T-helper 22 cell (primary cell): ENCODE measurements at places on chromosomes 4 and X.

DNA sequence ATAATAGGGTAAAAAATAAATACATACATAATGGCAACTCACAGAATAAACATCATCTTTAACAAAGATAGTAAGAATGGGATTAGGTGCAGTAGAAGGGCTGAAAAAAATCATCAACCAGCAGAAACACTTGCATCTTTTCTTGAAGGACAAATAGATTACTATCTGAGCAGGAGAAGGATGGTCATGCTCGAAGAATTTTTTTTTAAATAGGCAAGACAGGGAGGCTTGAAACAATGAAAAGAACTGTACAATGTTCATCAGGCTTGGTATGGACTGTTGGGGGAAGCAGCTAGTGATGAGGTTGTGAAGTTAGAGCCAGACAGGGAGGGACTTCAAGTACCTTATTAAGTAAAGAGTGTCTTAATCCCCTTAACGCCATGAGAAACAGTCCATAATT, 167.4 kb upstream of the LDB2 start:
- DNase-seq: no peak

DNA sequence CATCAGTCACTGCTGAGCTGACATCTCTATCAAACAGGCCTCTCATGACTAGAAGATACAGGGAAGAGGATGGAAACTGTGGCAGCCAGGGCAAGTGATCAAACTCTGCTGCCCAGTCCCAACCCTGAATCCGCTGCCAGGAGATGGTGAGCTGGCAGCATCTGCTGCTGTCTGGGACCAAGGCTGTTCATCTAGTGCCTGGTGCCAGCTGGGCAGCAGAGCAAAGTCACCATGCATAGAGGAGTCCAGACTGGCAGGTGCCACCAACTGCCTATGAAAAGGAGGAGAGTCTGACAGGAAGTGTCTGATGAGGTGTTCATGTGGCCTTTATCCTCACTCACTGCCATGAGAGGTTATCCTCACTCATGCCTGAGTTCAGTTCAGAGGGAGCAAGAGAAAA, 518.9 kb downstream of the MID1IP1 start:
- no peak for DNase-seq

DNA sequence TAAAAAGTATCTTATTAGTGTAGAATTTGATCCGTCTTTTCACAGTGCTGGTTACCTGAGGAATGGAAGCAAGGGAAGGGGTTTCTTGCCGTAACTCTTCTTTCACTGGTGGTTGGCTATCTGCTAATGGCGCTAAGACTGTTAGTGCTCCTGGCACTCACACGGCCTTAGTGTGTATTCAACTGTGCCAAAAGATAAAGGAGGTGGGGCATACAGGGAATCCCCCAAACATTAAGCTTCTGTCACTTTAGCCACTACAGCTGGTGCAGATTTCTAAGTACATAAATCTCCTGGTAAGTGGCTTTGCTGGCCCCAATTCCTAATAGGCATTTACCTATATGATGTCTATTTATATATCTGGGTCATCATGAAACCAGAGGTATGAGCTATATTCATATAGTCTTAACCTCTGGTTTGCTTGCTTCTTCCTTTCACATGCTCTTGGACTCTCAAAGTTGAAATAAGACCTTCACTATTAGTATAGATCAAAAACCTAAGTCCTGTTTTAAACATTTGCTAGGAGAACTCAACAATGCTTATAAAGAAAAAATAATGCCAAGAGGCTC, 95.1 kb downstream of the TSPAN7 start:
- DNase-seq: no peak

GRCh38 chr4:57187246-57187645, 77.1 kb upstream of the IGFBP7 start:
- no peak for DNase-seq

GRCh38 chrX:150984169-150984824, 1.2 kb downstream of the HMGB3 start:
- DNase-seq: no peak

DNA sequence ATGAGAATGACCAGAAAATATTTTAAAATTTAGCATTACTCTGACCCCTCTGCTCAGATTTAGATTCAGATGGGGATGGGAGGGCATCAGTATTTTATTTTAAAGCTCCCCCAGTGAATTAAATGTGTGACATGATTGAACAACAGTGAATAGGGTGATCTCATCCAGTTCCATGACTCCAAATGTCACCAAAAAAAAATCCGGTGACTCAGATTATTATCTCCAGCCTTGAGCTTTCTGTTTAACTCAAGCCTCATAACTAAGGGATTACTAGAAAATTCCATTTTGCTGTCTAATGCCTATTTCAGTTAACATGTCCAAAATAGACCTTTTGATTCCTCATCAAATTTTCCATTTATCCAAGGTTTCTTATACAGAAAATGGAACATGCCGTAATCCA, 121.8 kb upstream of the TMEM47 start:
- no peak for DNase-seq
